ENCODE measurements at places on chromosomes 7 and 10.
A peak's percentile ranks its signal among the peaks of the same experiment; 100 is the strongest.

- DNase-seq = peak; percentile 31
Measured at GRCh38 chr10:28179006-28179742, 123.7 kb downstream of the MPP7 start.

GRCh38 chr10:121613456-121613855, 15.2 kb upstream of the FGFR2 start:
- DNase-seq = no peak

- DNase-seq = no peak
Measured at GRCh38 chr10:17212802-17213221, 11.3 kb upstream of the TRDMT1 start.

GRCh38 chr7:116511552-116512519, 12.3 kb downstream of the CAV2 start:
- DNase-seq = no peak

GRCh38 chr7:40482845-40483244, 348.0 kb downstream of the SUGCT start:
- DNase-seq = no peak

DNA sequence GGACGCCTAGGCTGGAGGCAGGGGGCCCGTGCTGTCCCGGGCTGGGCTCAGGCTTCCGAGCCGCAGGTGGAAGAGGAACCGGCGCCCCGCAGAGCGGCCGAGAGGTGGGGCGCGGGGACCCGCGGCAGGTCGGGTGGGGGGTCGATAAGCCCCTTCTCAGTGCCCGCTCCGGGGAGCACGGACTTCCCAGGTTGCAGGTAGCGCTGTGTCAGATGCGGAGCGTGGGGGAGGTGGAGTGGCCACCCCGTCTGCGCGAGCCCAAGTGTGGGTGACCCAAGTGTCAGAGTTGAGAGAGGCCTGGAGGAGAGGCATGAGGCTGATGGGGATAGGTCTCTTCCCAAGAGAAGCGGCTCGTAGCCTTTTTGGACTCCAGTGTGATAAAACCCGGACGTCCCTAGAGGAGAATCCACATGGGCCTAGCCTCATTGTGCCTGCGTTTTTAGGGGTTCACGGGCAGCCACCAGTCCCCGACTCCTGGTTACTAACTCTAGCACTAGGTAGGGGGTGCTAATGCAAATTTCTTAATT, 580 bp downstream of the EEPD1 start:
- no peak for DNase-seq

DNA sequence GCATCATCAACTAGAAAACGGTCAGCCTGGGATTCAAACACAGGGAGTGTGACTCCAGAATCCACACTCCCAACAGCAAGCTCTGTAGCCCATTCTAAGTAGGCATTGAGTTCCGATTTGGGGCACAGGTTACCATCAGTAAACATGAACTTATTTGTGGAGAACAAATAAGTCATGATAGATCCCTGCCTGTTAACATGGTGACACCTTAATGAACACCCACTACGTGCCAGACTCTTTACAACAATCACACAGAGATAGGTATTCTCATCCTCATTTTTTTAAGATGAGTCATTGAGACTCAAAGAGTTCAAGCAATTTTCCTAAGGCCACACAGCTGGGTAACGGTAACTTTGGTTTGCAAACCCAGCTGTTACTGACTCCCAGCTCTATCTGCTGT, 91.5 kb downstream of the LYZL2 start:
- no peak for DNase-seq

GRCh38 chr10:17003151-17003550, 126.5 kb downstream of the CUBN start:
- DNase-seq = no peak

DNA sequence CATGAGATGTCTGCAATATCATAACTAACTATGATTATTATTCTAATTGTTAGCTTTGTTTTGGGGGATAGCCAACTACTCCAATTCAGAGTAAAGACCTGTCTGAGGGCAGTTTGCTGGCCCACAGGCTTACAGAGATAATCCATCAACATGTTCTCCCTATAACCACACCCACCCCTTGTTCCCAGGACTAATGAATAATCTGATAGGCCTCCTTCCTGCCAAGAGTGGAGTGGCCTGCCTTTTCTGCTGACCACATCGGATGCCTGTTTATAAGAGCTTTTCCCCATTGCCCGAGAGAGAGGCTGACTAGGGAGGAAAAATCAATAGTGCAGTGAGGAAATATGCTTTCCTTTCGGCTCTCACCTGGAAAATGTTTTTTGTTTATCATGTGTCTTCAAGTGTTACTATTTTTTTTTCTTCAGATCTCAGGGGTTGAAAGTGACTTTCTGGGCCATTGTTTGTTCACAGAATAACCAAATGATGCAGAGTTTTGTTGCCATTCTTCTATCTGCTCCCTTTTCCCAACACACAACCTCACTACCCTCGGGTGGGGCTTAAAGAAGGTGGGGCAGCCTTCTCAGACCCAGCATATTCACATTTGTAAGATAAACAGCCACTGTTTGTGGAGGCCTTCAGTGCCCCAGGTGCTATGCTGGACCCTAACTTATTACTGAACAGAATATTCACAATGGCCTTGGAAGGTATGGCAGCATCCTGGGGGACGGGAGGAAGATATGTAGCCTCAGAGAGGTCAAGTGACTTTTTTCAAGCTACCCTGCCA, 38.4 kb downstream of the PLPP4 start:
- no peak for DNase-seq

- DNase-seq = no peak
Measured at GRCh38 chr7:83672157-83672556, 23.2 kb upstream of the SEMA3E start.

- DNase-seq = no peak
Measured at GRCh38 chr7:105707381-105707780, 126.1 kb upstream of the EFCAB10 start.

- DNase-seq = no peak
Measured at GRCh38 chr10:127052001-127052400, 144.4 kb downstream of the INSYN2A start.

DNA sequence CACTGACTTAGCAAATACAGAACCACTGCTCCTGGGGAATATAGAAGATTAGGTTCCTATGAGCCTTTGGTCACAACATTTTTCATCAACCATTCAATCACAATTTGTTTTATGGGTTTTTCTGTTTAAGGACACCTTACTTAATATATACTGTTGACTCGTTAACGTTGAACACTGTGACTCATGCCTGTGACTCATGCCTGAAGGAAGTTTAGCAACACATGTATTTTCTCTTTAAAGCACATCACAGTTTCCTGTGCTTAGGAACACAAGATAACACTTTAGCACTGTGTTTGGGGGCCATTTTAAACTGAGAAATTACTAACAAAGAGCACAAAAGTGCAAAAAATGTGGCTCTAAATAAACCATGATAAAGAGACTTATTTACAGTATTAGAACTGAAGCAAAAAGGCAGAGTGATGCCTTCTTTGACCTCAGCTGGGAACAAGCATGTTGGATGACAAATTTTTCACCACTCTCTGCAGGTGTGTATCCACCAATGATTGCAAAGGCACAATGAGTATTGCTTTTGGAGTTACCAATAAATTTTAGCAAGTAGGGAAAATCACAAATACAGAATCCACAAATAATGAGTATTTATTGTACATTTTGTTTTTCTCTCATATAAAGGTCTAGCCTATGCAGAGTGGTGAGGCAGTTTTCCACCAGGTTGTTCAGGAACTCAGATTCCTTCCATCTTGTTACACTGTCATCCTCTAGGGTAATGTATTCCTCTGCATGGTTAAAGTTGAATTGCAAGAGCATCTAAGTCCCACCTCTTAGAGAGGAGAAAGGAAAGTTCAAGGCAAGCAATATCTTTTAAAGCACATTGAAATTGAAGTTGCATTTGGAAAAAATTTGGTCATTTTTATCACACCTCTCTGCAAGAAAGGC, 7.3 kb downstream of the FGFBP3 start:
- peak; percentile 77 for DNase-seq

GRCh38 chr10:102007796-102008195, 48.2 kb downstream of the ARMH3 start:
- no peak for DNase-seq

DNA sequence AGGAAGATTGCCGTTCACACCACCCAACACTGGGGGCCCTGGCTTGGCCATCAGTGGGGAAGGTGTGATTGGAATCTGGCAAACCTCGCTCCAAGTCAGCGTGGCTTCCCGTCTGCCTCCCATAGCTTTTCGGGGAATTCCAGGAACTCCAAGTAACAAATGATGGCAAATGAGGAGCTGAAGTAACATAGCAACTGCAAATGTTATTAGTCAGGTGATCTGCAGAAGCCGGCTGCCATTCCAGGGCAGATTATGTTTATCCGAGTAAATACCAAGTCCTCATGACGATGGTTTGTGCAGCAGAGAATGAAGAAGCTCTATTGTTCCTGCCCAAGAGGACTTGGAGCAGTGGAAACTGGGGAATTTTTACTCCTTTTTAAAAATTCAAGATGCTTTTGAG, 270.5 kb upstream of the PODXL start:
- no peak for DNase-seq

DNA sequence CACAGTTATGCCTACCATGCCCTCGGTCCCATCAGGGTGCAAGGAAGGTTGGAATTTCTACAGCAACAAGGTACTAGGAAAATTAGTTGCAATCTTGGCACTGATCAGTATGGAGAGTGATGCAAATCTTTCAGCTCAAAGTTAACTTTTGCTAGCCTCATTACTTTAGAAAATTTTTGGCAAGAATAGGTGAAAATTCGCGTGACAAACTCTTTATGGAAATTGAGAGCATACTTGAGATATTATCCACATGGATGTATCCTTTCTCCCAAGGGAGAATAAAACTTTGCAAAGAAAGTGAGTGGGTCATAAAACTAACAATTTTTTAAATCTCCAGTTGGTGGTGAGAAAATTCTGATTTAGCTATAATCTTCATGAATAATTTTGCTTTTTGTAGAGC, 71.1 kb upstream of the SLC39A12 start:
- no peak for DNase-seq

DNA sequence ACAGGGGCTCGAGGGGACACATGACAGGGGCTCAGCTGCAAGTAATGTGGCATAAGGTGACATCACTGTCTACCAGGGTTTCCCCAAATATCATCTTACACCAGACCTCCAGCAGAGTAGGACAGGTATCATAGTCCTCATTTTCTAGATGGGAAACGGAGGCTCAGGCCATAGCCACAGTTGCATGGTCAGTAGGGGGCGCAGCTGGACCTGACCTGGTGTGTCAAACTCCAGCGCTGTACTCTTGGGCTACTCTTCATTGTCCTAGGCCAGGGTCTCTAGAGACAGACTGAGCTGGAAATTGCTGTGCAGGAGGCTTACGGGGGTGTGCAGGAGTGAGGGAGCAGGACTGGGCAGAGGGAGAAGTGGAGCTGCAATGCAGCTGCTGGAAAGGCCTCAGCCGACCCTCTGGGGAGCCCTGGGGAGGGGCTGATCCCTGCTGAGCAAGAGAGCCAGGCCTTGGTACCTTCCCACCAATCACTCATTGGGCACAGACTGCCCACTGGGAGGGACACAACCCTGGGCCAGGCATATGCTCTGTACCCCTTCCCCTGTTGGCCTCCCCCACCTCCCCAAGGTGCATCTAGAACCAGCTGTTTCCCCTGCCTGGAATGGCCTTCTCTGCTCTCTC, 89.9 kb downstream of the CDH23 start:
- DNase-seq = peak; percentile 25

DNA sequence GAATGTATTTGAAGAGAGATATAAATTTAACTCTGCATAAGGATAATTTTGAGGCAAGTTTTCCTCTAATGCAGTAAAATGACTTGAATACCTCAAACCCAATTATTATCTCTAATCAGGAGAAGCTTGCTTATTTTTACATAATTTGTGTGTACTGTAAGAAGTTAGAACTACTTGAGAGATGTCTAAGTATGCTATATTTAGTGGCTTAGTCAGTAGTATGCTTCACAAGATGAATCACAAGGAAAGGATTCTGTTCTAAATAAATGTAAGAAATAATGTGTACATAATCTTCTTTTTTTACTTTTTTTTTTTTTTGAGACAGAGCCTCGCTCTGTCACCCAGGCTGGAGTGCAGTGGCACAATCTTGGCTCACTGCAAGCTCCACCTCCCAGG, 13.7 kb downstream of the PHTF2 start:
- DNase-seq = no peak

DNA sequence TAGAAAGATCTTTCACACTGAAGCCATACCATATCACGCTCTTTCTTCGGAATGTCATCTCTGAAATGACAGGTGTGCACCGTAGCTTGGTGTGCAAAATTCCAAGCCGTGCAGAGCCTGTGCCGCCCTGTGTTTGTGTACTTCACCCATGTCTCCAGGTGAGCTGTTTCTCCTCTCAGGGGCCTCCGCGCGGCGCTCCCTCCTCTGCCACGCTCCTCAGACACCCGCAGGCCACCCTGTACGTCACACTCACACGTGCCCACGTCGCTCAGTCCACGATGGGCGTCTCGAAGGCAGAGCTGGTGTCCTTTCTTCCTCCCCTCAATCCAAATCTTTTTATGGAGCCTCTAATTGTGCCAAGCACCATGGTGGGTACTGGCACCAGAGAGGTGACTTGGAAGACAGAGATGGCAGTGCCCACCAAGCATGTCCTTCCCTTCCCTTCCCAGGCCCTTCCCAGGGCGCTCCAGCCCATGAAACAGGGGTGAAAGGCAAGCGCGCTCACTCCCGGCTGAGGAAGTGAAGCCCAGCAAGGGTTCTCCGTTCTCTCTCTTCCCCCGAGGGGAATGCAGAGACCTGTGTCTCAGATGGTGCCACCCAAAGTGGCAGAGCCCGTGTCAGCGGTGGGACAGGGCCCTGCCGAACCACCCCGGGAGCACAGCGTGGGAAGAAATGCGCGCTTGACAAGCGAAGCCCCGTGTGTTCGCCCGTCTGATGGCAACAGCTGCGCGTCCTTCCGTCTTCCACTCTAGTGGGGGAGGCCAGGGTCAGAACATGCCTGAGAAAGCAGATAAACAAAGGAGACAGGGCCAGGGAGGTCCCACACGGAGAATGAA, 292.5 kb upstream of the SHH start:
- no peak for DNase-seq

DNA sequence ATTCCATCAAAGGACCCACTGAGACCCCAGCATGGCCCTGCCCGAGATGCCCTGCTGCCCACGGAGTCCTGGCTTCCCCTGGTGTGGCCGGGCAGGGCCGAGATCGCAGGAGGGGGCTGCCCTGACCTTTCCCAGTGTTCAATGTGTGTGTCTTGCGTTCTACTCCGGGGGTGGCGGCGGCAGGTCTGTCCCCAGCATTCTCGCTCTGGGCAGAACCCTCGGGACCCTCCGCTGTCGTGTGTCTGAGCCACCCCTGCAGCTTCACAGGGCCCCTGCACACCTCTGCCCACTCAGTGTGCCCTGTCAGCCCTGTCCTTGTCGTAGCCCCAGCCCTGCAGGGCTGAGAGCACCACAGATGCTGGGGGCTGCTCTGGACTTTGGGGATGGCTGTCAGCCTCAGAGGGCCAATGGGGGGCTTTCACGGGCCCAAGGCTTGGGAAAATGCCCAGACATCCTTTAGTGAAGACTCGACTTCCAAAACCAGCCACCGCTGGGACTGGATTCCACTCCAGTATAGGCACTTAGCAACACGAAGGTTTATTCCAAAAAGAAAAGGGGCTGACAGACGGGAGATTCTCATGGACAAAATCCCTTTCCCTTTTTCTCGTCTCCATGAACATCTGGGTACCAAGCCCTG, 30.0 kb upstream of the KNDC1 start:
- no peak for DNase-seq
